ENCODE measurements at places on chromosomes 6 and 20.

DNA sequence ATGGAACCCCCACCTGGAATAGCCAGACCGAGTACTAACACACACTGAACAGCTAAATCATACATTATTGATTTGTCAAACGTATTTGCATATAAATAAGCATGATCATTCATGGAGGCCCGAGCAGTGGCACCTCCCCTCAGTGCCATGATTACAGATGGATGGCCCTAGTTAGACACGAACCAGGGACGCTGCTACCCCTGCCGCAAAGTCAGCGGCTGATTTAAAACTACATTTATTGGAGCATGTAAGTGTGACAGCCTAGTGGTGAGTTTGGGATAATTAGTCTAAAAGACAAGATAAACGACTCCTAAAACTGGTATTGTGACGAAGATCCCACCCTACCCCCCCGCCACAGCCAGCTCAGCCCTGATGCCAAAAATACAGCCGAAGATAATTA lies 159.1 kb upstream of the MAFB start:
- no peak for DNase-seq

- no peak for DNase-seq
Observed at GRCh38 chr6:54102238-54102637, 9.0 kb upstream of the MLIP start.

DNA sequence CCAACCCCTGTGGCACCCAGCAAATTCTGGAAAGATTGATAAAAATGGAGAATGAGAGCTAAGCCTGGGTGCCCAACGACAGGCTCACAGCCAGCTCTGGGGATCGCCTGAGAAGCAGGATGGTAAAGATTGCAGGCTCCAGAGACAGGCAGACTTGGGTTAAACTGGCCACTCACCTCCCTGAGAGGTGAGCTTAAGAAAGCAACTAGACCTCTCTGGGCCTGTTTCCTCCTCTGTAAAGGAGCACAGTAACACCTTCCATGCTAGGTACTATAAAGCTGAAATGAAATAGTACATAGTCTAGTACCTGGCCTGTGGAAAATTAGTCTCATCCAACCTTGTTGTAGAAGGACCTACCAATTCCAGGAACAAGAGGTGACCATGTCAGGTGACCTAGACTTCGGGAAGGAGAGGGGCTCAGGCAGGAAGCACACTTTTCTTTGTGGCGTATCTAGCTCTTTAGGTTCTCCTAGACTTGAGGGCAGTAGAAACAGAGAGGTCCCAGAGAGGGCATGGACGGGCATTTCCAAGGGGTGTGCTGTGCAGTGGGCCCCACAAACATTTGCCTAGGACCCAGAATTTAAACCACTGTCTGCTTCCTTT lies 142.8 kb upstream of the MYLIP start:
- DNase-seq, result no peak

DNA sequence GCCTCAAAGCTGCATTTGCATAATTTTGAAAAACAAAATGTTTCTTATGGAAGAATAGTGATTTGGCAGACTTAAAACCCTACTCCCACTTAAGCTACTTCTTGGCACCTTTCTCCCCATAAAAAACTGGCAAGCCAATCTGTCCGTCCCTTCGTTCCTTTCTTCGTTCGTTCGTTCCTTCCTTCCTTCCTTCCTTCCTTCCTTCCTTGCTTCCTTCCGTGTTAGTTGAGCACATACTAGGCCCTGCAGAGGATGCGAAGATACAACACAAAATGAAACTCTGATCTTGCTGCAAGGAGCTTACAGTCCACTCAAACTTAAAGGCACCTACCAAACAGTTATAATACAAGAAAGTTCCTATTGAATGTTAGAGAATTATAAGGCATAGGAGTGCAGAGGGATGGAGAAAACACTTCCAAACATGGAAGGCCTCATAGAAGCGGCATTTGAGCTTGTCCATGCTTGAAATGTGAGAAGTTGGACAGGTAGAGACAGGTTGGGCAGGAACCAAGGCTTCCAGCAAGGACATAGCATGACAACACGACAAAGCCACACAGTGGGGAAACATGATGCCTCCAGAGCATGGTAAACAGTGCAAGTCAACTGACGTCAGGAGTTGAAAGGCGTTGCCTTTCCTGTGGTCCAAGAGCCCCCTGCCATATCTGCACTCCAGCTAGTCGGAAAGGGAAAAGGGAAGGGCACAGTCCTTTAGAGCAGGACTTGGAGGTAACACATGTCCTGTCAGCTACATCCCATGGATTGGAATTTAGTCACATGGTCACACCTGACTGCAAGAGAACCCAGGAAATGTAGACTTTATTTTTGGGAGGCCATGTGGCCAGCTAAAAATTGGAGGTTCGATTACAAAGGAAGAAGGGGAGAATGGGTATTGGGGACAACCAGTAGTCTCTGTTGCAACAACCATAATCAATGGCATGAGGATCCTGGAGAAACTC lies 7.0 kb downstream of the PNPLA1 start:
- no peak for DNase-seq

DNA sequence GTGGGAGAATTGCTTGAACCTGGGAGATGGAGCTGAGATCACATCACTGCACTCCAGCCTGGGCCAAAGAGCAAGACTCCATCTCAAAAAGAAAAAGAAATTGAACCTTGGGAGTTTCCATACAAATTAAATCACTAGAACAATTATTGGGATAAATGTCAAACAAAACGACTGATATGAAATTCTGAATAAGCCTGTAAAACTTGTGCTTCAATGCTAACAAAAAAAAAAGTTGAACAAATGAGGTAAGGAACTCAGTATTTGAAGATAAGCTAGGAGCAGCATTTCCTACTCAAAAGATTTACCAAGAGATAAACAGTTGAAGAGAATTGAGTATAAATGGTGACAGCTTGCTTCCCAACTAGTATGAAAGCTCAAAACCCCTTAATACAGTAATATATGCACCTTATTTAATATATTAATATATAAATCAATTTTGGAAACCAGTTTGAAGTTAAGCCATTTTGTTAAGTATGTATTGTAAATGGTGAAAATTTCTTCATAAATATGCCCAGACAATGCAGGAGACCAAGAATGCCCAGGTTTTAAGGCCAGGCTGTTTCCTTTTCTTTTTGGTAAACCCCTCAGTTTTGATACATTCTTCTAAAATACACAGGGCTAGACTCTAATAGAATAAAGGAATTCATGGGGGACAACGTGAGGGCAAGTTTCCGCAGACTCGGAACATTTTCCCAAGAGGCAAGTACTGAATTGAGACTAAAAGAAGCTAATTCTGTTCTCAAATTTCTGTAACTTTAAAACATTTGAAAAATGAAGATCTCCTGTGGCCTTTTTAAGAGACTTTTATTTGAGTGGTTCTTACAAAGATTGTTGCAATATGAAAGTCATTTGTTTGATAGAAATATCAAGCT lies 3.9 kb downstream of the ROMO1 start:
- DNase-seq, result no peak

DNA sequence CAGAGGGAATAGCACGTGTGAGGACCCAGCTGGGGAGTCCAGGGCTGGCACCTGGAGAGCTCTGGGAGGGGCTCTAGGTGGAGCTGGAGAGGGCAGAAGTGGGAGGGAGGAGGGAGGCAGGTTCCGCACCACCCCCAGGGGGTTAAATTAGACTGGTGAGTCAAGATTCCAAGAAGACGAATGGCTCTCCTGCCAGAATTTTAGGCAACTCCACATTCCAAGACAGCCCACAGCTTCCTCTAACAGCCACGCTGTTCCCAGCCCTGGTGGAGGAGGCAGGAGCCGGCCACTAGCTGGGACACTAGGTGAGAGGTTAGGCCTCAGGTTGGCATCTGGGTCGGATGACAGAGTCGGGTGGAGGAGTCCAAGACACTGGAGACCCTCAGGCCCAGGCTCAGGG lies 60.2 kb downstream of the TFAP2C start:
- DNase-seq, result peak; percentile 46

DNA sequence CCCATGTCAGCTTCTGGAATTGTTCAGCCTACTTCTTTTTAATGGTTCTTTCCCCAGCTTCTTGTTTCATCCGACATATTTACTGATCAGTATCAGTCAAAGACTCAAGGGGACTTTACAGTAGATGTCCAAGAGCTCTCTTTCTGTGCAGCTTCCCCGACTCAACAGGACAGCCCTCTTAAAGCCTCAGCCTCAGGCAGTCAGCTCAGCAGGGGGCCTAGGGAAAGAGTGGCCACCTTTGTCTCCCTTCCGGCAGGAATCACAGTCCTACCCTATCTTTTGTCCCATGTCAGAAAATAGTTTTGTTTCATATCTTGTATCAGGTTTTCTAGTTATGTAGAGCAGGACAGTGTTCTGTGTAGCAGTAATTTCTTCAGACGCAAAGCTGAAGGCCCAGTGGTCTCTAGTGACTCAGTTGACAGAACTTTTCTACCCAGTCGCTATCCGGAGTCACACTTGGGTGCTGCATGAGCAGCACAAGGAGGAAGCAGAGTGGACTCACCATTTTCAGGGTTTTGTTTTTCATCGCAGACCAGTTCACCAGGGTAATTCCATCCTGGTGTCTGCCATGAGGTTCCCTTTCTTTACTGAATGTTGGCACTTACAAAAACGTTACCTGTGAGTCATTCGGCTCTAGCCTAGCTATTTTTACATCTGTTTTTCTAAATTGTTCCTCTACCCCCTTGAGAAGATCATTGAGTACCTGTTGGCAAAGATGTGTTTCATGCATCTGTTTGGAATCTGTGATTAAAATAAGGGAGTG lies 47.7 kb downstream of the SPATA2 start:
- DNase-seq, result no peak

DNA sequence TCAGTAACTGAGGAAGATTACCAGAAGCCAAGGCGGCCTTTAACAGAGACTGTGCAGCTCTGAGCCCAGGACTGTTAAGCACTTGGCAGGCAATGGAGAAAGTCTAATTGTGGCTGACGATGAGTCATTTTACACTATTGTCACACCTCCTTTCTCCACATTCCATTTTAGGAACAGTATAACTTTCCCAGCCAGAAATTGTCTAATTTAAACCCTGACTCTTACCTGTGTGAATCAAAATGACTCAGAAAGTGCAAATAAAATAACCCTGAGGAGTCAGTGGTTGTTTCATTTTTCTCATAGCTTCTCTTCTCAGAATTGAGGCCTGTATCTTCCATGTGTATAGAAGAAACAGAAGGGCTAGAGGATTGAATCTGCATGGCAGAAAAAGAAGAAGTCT lies 40.0 kb upstream of the OPN5 start:
- DNase-seq, result no peak

GRCh38 chr20:13325033-13325432 lies 104.0 kb downstream of the ISM1 start:
- no peak for DNase-seq

GRCh38 chr20:401682-402495 lies 6.2 kb upstream of the RBCK1 start:
- DNase-seq, result peak; percentile 78

- no peak for DNase-seq
Observed at GRCh38 chr6:7155871-7156579, 48.3 kb downstream of the RREB1 start.

DNA sequence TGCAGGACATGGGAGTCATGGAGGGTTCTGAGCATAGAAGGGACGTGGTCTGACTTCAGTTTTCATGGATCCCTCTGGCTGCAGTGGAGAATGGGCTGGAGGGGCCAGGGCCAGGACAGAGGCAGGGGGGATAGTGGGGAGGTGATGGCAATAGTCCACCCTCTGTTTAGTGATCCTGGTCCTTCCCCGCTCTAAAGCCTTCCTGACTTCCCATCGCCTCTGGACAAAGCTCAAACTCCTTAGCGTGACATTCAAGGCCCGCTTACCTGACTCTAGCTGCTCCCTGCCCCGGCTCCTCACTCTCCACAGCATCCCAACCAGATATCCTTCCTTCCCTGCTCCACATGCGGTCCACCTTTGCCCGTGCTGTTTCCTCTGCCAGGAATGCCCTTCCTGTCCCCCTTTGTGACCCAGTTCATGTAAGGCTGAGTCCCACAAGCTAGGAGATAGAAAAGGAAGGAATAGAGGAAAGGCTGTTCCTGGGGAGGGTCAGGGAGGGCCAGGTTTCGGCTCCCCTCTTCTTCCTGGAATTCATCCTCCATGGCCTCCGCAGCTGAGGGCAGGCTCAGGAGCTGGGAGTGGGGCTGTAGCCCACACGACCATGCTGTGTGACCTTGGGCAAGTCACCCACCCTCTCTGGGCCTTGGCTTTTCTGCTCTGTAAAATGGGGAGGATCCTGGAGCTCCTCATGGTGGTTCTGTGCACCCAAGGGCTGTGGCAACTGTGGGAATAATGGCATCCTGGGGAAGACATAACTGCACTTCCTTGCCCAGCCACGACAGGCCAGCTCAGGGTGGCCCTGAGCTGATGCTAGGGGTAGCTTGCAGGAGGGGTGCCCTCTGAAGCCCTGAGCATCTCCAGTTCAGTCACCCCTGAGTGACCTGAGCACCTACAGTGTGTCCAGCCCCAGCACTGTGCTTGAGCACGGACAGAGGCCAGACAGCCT lies 116.1 kb downstream of the CEBPB start:
- DNase-seq, result no peak

GRCh38 chr20:37317994-37318640 lies 27.8 kb upstream of the SRC start:
- no peak for DNase-seq

GRCh38 chr20:63733579-63734081 lies 2.8 kb upstream of the LIME1 start:
- DNase-seq, result no peak

DNA sequence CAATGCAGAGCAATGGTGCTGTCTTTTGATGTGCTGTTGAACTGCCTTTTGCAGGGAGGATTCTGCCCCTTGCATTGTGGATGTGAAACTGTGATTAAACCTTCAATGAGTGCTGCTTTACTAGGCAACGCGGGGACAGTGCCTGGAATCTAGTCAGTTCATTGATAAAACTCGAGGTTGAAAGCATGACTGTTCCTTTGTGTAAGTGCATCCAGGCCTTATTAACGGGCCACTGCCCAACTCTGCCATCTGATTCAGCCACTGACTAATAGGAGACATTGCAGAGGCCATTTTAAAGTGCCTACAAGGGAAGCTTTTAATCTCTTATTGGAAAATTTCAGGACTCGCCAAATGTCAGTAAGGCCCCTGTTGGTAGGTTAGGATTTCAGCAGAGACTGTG lies 49.3 kb downstream of the SLC35F1 start:
- DNase-seq, result no peak

- DNase-seq, result no peak
Observed at GRCh38 chr6:30074331-30075093, 1.1 kb downstream of the RNF39 start.

DNA sequence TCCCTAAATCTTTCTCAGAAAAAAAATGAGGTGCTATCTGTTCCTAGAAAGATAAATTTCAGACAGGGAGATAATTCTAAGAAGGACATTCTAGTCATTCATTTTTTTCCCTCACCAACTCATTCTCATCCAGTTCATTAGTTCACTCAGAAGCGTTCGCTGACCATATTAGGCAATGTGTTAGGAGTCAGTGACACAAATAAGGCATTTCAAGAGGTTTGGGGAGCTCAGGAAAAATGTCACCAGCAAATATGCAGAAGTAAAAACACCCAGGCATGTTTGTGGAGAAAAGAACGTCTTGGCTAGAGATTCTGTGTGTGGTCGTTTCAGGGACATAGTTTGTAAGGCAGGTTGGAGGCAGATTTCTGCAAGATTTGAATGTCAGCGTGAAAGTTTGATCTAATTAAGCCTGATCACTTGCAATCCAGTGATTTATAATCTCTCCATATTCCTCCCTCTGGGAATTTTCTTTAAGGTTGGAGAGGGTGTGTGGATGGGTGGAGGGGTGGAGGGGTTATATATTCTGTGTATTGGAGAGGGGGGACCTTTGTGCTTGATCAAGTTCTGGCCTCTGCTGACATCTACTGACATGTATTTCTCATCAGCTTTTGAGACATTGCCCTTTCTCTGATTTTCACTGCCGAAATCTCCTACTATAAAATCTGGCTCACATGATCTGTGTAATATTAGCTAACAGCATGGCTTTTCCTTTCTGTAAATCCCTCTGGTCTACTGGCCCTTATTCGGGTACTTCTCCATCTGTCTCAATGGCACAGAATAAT lies 3.6 kb downstream of the MYCT1 start:
- no peak for DNase-seq

Data from HS-5 (cell line).